Suppressor macrophage (primary cell): ENCODE measurements at places on chromosomes 7 and 10.

DNA sequence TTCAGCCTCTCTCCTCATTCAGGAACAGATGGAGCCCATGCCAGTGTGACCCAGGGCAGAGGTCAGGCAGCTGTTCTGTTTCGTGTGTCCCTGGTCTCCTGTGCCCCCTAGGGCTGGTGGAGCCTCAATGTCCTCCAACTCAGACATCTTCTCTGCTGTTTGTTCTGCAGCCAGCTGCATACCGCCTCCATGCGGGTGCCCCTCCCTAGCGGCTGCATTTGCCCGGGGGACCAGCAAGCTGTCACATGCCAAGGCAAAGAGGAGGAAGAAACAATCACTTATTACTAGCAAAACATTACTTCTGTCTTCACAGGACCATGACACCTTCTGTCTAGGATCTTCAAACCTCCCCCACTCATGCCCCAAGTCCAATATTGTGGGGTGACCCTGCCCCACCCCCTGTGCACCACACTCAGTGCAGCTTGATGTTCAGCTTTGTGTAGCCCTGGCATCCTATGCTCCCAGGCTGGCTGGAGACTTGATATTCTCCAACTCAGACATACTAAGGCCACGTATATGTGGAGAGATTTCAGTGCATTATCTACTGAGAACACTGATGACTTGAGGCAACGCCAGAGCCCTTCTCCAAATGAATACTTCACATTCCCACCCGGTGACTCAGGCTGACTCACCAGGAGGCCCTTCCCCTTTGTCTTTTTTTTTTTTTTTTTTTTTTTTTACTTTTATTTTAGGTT, 188.9 kb downstream of the SKIDA1 start:
- peak; percentile 56 for DNase-seq

DNA sequence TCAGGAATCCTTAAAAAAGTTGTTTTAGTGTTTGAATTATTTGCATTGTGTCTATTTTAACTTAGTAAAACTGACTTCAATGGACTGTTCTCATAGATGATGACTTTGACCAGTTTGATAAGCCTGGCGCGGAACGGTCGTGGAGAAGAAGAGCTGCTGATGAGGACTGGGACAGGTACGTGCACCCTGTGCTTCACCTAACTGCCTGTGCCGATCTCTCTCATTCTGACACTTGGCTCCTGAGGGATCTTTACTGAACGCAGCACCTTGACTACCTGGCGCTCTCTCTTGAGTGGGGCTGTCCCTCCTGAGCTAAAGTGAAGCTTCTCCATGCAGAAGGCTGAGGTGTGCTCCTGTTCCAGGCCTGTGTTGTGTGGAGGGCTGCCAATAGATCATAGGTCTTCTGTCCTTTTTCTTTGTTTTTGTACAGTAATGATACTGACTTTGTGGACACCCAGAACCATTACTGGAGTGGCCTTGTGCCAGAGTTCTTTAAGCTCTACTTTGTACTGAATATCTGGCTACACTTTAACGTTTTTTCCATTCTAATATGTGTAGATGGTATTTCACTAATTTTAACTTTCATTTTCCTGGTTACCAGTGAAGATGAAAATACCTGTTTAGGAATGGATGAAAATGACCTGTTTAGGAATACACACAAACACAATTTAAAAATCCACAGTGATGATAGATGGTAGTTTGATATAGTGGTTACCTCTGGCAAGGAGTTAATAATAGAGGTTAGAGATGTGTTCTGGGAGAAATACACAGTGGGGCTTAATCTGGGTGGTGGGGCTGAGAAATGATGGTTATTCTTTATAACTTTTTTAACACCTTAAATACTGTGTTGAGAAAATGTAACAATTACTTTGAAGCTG, 20.9 kb downstream of the RBM33 start:
- DNase-seq = no peak

- no peak for DNase-seq
Measured at GRCh38 chr7:10584886-10585285, 388.8 kb upstream of the PHF14 start.

DNA sequence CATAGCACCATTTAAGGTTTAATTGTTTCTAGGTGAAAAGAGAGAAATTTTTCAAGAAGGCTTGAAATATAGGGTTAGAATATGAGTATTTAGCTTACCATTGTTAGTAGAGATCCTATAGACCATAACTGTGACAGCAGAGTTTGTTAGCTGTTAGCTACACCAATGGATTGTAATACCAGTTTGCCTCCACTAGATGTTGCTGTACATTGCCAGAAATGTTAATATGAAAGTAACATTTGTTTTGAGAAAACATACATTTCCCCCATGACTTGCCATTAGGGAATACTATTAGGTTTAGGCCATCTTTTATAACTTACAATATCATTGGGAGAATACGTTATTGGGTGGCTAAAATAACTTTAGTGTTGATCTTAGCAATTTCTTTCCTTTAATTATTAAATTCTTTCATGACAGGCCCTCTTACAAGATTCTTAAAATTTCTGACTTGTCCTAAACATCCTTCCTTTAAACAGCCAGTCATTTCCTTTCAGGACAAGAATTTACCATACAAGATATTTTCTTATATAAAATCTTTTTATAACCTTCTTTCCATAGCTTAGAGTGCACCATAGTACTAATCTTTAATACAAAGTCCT, 39.5 kb downstream of the ZNF117 start:
- DNase-seq = peak; percentile 64

GRCh38 chr7:55019691-55020465, 1.1 kb downstream of the EGFR start:
- no peak for DNase-seq

DNA sequence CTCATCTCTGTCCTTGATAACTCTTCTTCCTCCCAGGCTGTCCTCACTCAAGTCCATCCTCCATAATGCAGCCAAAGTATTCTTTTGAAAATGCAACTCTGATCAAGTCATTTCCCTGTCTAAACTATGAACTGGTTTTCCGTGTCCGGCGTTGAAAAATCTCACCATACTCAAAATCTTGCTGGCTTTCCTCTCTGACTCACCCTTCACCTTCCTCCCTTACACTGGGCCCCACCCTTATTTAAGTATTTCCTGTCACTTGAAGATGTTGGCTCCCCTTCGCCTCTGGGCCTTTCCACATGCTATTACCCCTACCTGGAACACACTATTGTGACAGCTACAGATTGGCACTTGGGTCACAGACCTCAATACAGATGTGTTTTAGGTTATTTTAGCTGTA, 515.6 kb downstream of the INHBA start:
- DNase-seq = no peak

DNA sequence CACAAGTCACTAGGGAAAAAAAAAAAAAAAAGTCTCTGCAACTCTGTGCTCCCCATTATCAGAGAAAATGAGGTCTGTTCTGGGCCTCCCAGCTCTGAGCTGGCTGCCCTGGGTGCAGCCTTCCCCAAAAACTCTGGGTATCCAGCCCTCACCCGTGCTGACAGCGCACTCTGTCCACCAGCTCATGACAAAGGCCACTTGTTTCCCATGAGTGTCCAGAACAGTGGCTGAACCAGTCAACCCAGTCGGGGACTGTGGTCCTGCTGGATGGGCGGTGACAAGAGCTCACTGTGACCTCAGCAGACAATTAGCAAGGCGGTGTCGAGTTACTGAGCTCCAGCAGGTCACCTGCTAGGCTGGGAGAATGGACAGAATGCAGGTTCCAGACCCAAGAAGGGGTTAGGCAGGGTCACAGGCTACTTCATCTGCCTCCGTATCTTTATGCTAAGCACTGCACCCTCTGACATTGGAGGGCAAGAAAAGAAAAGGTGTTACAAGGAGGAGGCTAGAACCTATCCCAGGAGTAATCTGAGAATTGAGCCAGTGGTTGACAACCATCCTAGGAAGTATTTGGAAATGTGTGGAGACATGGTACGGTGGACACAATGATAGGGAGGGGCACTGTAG, 37.2 kb downstream of the DLG5 start:
- DNase-seq = no peak

DNA sequence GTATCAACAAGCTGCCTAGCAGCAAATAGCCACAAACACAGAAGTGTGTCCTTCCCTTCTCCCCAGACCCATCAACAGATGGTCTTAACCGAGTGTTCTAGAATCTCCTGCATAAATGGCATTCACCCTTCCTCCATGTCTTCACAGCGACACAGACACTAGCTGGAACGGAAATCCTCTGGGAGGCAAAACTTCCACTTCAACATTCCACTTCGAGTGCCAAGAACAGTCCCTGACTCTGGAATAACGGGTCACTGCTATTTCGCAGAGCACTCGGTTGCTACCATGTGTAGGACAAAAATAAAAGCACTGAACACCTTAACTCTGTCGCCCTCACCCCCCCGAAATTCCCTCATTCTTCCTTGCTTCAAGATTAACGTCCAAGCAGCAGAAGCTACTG, 65.1 kb downstream of the SFMBT2 start:
- no peak for DNase-seq

GRCh38 chr10:127904311-127905000, 2.4 kb upstream of the PTPRE start:
- DNase-seq = no peak

GRCh38 chr10:131567279-131568162, 256.0 kb upstream of the TCERG1L start:
- no peak for DNase-seq

DNA sequence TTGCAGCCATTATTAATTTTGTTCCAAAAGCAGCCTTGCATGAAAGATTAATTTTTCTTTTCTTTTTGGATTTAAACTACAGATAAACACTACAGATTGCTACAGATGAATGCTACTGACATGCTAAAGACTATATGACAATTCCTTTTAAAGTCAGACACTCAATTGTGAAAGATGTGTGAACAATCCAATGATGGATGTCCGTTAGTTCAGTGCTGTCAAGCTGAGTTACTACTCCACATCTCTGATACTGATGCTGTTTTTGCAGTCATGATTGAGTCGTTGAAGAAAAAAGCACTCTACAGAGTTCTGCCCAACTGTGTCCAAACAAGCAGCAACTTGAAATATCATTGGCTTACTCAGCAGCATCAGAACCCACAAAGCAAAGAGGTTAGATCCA, 146.8 kb downstream of the OTUD1 start:
- DNase-seq = no peak

DNA sequence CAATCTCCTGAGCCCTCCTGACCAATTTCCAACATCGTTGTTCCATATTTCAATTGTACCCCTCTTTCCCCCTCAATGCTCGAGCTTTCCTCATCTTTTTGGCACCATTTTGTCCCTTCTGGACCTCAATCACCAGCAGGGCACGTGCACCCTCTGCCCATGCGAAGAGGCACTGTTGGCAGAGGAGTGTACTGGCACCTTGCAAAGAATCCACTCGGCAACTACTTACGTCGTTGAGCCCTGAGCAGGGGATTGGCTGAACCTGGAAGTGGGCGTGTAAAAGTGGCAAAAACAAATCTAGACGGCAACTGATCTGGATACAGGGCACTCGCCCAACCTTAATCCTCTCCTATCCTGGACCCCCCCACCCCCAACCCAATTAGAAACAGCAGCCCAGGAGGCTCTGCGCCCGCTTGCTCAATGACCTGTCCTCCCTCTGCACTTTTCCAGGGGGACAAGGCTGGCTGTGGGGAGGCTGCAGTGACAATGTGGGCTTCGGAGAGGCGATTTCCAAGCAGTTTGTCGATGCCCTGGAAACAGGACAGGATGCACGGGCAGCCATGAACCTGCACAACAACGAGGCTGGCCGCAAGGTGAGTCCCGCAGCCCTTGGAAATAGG, 18.8 kb downstream of the WNT8B start:
- DNase-seq = peak; percentile 89
